ENCODE measurements at places on chromosomes 11 and 22.

GRCh38 chr11:79437981-79438630 is 2.7 kb downstream of the TENM4 start:
- DNase-seq, result no peak

GRCh38 chr11:73114110-73114834 is 27.8 kb downstream of the FCHSD2 start:
- no peak for DNase-seq

GRCh38 chr11:66315921-66316811 is 678 bp downstream of the CD248 start:
- DNase-seq, result no peak

GRCh38 chr11:1481861-1482441 is 4.6 kb downstream of the MOB2 start:
- no peak for DNase-seq

GRCh38 chr22:44616882-44617655 is 84.9 kb upstream of the PRR5 start:
- no peak for DNase-seq

DNA sequence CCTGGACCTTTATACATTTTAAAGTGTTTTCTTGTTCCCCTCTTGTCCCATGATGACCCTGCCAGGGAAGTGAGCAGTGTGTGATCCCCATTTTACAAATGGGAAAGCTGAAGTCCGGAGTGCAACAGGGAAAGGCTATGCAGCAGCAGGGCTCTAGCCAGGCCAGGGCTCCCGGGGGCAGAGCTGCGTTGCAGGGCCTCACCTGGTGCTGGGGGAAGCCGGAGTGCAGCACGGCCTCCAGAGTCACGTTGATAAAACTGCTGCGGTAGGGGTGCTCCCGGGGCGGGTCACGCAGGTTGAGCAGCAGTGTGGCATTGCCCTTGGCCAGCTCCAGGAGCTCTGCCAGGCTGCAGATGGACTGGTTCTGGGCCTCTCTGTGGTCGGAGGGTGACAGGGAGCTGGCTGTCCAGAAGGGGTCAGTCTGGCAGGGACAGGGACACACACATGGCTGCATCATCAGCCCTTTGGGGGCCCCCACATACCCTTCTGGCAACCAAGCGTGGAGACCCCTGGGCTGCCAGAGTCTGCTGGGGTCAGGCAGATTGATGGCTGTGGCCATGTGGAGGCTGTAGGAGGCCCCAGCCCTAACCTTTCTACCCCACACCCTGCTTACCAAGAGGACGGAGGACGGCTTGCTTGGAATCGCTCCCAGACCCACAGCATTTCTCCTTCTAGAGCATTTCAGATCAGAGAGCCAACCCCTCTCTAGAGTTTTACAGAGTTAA is 9.3 kb upstream of the KLHL35 start:
- DNase-seq, result no peak

- DNase-seq, result no peak
These were observed 112.8 kb upstream of the ARHGAP20 start for GRCh38 chr11:110824912-110825620.

GRCh38 chr11:29900382-29900781 is 116.4 kb downstream of the KCNA4 start:
- DNase-seq, result no peak

DNA sequence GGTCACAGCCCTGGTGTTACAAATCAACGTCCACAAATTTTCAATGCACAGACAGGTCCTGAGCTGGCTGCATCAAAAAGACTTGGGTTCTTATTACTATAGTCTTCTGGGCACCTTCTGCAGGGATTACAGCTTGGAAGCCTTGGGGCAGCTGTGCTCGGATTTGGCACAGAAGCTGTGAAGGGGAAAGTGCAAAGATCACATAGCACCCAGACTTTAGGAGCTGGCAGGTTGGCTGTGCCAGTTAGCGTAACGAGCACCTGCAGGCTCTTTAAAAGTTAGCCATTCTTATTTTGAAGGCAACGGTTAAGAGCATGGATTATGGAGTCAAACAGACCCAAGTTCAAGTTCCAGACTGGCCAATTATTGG is 100.4 kb downstream of the ARL14EP start:
- no peak for DNase-seq

- peak; percentile 1 for DNase-seq
These were observed 105.3 kb downstream of the MORC2 start for GRCh38 chr22:30863081-30863833.

DNA sequence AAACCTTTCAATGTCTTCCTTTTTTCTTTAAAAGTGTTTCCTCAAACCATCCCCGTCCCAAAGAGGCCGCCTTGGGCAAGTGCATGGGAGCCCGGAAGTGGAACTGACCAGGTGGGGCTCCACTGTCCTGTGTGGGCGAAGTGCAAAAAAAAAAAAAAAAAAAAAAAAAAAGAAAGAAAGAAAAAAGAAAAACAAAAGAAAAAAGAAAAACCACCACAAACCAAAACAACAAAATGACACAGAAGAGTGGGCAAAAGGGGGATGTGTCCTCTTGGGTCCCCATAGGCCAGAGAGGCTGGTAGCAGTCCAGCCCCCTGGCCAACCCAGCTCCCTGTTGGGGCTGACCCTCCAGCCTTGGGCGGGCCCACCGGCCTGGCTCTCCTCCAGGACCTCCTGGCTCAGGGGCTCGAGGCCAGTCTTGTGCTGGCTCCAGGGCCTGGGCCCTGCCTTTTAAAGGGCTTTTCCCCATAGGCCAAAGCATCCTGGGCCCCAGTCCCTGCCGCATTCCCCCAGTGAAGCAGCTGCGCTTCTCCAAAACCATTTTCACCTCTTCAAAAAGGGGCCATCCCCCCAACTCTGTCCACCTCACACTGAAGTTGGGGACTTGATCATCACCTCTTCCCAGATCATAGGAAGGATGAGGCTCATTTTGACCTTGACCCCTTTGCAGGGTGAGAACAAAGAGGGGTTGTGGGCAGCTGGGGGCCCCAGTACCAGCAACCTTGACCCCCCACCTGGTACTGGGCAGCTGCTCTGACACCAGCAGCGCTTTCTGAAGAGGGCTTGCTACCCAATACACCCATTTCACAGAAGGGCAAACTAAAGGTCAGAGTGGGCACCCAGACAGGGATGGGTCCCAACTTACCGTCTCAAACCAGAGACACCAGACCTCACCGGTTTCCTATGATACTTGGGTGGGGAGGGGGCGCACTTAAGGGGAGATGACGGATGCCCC is 9.4 kb downstream of the CBX6 start:
- no peak for DNase-seq

DNA sequence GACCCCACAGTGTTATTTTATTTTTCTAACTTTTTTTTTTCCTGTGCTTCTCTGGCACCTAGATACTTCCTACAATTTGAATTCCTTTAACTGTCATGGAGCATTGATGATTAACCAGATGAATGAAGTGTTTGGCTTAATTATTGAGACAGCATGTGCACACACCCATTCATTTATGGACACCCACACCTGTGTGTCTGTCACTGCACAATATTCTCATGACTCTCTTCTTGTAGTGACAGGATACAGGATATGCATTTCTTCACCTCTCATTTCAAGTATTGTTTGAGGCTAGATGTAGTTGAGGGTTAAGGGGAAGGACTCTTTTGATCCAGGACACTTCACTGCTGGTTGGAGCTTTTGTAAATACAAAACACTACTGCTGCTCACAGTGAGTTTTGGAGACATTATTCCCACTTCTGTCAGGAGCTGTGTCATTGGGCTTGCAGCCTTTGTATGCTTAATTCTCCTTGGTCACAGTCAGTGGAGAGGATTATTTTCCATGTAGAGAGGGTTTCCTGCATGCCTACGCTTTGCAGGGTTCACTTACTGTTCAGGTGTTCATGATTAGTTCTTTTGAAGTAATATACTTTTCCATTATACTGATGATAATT is 33.5 kb downstream of the SPECC1L start:
- DNase-seq, result no peak
